ENCODE measurements at places on chromosomes 12 and 14. TPM values are rescaled to one million over a fixed set of nuclear protein-coding genes. Genes with fewer than 3 reads are reported as not detected.

GRCh38 chr14:98798099-98798498, 473.9 kb downstream of the BCL11B start:
- DNase-seq: no peak

DNA sequence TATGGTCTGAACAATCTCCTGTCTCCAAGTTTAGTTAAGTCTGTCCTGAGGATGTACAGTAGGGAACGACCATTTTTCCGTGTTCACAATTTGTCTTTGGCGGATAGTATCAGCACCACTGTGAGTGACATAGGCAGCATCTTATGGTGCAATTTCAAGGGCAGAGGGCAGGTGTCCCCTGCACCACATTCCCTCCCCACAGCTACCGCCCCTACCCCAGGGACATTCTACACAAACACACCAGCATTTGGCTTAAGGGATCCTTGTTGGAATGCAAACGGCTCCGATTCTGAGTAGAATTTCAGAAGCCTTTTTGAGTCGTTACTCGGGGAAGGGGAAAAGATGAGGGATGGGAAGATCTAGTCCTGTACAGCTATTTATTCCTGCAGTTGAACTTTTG, 25.1 kb upstream of the DICER1 start:
- no peak for DNase-seq

DNA sequence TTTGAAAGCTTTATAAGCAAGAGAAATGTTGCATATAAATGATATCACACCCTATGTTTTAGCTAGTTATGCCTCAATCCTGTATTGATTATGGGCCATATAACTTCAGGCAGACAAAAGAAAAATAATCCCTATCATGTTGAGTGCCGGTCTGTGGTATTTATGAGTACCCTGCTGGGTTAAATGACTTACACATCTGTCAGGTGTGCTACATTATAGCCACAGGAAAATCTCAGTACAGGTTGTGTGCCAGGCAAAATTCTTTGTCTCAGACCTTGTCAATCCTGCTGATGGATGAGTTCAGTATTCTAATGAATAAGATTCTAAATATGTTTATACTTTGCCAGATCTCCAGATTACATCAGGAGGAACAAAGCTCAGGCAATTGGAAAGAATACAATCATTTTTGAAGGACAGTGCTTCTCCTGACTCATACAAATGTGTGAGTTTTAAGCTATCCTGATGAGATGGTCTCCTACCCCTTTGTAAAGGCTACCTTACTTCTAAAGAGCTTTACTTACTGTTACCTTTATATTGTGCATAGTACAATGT, 109.8 kb upstream of the FOXG1 start:
- DNase-seq: no peak

DNA sequence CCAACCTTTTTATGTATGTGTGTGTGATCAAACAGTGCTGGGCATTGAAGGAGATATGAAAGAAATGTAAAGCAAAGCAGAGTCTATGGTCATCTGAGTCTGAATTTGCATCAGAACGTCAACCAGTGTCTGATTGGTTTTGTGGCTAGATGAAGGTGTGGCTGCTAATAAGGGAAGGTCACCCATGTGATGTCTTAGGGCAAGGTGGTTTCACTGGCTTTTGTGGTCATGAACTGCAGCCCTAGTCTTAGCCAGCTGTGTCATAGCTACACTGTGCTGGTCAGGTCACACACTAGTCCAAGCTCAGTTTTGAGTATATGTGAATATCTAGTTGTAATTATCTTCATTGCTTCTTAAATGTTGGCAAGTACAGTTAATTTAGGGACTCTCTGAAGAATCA, 105.8 kb downstream of the TGFB3 start:
- no peak for DNase-seq

DNA sequence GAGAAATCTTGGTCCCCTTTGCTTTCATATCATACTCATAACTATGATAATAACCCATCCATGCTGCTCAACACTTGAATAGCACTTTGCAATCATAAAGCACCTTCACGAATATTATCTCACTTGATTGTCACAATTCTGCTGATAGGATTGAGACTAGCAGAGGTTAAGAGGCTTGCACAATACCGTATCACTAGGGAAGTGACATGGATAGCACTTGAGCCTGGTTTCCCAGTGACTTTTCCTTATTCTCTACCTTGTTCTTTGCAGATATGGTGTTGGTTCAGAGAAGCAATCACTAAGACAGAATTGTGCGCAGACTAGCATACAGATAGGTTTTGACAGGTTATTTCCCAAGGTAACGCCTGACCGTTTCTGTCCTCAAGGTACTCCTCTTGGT, 186.6 kb upstream of the GZMB start:
- no peak for DNase-seq

DNA sequence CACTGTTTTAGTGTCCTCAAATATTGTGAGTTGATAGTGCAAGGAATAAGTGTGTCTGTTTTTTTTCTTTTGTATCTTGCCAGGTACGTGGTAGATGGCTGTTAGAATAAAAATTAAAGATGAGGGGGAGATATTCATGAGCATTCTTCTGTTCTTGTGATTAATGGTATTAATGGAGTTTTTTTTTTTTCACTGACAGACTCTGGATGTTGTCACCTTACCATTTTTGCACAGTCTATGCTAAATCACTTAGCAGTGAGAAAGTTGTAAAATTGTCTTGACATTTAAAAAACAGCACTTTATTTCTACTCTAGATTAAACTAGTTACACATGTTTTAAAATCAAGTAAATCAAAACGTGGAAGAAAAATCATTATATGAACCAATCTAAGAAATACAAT, 204.3 kb downstream of the MDGA2 start:
- DNase-seq: no peak

DNA sequence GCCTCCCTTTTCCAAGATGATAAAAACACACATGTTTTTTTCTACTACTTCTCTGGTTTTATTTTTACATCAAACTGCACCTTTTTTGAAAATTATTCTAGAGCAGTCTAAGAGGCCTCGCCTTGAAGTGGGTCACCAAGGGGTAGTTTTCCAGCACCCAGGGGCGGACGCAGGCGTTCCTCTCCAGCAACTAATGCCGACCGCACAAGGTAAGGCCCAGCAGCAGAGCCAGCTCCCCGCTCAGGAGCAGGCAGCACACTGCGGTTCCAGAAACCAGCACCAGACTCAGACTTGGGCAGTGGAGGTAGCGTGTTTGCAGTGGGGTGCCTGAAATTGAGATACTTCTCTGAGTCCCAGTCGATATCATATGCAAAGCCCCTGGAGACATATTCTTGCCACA, 31.6 kb downstream of the EP400 start:
- DNase-seq: no peak

DNA sequence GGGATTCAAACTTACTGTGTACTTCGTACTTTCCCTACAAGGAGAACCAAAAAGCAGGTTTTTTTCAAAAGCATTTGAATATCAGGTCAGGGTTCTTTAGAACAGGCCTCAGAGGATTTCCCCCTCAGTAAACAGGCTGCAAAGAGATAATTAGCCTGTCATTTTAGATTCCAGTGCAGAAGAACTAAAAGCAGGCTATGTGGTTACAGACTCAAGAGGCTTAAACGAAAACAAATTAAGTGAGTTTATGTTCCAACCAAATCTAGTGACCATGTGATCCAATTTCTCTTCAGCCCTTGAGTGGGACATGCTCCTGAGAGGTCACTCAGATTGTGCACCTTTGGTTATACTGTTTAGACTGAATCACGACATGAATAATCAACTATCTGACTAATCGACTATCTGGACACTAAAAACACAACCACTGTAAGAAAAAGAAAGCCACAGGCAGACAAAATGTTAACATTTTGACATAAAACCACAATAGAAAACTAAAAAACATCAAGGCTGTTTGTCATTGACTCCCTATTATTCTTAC, 4.5 kb downstream of the TMED8 start:
- no peak for DNase-seq

DNA sequence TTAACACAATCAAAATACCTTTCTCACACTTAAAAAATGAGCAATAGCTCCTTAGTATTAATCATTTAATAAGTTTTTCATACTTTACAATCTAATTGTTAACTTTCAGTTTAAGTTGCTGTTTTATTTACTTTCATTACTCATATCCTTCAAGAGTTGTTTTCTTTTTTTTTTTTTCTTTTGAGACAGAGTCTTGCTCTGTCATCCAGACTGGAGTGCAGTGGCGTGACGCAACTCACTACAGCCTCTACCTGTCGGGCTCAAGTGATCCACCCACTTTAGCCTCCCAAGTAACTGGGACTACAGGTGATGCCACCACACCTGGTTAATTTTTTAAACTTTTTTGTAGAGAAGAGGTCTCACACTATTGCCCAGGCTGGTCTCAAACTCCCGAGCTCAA, 16.1 kb downstream of the ZBTB1 start:
- DNase-seq: no peak

DNA sequence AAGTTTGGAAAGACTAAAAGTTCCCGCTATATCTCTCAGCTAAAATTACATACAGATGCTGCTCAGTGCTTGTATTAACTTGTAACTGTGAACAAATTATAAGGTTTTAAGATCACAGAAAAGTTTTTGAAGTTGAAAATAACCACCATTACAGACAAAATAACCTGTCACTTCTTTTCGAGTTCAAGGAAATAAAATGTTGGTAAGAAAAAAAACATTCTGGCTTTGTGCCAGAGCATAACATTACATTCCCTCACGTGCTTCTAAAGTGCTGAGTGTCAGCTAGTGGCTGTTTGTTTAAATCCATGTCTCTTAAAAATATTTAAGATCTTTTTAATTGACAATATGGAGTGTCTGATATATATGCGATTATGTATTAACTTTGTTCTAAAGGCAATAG, 27.2 kb upstream of the ADAMTS20 start:
- DNase-seq: no peak

DNA sequence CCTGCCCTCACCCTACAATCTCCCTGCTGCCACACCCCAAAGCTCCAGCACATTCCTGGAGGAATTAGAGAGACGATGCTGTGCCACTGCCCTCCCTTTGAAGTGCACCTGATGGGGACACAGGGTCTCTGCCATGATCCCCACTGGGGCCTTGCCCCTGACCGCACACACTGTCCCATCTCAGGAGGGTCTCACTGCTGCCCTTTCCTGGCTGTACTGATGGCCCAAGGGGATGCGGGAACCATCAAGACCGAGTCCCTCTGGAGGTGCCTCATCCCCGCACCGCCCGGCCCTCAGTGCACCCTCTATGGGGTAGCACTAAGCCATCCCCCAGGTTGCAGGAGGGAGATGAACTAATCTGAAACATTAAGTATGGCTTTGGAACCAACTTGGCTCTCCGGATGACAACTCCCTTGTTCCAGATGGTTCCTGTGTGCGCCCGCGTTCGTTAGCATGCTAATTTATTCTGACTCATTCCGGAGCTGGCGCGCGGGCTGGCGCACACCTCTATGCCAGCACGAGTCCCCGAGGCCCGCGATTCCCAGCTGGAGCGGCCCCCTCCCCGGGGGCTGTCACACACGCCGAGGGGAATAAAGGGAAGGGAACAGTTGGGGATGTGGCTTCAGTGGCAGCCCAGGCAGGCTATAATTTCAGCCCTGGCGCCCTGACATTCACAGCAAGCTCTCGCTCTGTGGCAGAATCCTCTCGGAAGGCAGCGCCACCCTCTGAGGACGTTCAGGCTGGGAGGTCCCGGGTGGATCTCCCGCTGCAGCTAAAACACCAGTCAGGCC, 34.2 kb upstream of the C14orf180 start:
- no peak for DNase-seq

- no peak for DNase-seq
Observed at GRCh38 chr14:31787377-31787776, 226.2 kb downstream of the NUBPL start.

DNA sequence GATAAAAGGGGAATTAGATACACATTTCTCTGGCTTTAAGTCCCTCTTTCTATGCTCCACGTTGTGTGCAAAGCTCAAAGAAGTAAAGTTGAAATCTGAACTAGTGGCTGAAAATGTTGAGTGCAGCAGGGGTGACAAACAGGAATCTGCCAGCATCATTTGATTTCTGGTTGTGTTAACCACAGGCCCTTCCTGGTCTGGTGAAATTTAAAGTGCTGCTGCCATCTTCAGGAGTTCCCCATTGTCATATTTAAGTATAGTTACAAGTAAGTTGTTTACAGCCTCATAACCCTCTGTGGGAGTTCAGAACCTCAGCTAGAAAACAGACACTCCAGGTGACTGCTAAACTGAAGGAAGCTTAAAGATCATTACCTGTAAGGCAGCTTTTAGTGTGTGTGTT, 90.9 kb upstream of the CCDC196 start:
- DNase-seq: peak; percentile 84

DNA sequence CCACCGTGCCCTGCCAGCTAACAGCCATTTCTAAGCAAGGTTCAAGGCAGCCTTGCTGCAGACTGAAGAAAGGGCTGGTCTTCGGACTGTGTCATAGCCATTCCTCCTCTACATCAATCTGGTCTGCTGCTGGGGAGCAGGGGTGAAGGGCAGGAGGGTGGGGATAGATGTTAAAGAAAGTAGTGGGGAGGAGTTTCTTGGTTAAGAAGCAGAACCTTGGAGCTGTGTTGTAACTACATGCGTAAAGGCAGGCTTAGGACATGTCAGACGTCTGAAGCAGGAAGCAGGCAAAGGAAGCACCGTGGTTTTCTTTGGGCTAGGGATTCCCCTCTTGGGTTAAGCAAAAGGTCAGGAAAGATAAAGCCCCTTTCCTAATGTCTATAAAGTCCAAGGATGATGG, 18.1 kb upstream of the NEK9 start:
- peak; percentile 72 for DNase-seq

Gene PRB3
- total RNA-seq: not detected

Gene DNAJC22
- total RNA-seq: not detected

Measured in activated CD4-positive, alpha-beta T cell treated with anti-CD3 and anti-CD28 coated beads, Interleukin-2, amount 10 ng/mL, durations not matched to agents 24 days and 14 days (primary cell).